ENCODE measurements at places on chromosomes 1 and 21.

DNA sequence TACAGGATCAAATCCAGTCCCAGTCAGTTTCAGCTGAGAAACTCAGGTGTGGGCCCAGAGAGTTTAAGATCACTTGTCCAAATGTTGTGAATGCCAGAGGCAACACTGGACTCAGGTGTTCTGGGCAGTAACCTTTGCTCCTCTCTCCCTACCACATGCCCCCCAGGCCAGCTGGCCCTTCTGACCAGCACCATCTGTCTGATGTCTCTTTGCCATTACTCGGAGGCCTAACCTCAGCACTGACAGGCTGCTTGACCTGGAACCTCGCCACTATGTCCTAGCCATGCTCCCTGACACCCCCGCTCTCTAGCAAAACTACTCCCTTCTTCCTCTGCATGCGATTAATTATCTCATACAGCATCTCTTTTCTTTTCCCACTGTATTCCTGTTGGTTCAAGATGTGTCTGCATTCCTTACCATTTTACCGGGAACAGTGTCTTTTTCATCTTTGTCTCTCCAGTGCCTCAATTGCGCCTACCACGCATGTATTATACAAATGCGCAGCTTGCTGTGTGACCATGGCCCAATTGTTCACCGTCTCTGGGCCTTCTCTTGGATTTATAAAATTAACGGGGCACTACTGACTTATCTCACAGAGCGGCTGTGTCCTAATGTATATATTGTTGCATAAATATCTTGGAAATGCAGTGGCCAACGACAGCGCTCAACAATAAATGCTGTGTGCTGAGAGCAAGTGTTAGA lies 159.5 kb upstream of the IRF2BP2 start:
- no peak for DNase-seq

GRCh38 chr1:1225238-1225845 lies 6.5 kb downstream of the SDF4 start:
- no peak for DNase-seq

DNA sequence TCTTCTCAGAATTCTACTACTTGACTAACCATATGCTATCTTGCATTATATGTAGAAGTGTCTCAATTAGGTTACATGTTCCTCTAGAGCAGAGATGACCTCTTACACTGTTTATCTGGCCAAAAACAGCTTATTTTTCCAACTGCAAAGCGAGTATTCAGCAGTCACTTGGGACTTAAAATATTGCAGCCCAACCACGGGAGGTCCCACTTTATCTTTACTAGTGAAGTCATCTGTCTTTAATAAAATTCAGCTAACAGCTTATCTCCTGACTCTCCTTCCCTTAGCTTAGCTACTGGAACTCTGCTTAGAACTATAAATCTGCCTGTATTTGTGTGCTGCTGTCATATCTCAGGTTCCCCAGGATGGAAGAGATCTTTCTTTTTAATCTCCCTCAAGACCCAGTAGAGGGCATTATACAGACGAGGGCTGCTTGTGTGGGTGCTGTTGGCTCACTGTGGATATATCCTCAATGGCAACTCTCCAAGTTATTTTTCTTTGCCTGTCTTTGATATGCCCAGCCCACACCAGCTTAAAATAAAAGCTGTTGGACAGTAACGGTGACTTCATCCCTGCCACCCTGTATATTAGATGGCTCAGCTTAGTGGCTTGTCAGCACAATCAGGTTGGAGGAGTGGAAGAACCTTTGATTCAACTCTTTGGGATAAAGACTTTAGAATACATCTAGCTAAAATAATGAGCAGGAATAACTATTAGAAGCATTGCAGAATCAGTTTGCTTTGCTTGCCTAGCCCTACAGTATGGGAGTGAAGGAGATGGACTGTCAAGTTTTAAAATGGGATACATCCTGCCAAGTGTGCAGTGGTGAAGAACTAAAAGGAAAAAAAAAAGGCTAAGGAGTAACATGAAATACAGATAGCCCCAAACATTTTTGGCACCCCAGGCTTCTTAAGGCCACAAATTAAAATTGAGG lies 9.6 kb downstream of the ENSA start:
- no peak for DNase-seq

DNA sequence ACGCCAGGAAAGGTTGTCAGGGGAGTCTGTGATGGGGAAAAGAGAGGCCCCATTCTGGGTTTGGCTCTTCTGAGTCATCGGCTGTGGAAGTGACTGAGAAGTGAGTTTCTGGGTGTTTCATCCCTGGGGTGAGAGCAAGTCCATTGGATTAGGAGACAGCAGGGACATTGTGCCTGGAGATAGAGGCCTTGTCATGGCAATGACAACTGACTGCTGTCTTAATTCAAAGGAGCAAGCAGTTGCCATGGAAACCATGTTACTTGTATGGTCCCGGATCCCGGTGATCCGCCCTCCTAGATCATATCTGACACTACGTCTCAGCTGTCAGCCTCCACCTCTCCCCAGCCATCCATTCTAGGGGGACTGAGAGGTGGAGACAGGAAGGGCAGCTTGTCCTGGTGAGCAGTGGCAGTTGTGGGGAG lies 34.4 kb downstream of the KIAA0040 start:
- DNase-seq, result no peak

- DNase-seq, result no peak
Measured at GRCh38 chr1:78668427-78668826, 18.8 kb downstream of the IFI44 start.

DNA sequence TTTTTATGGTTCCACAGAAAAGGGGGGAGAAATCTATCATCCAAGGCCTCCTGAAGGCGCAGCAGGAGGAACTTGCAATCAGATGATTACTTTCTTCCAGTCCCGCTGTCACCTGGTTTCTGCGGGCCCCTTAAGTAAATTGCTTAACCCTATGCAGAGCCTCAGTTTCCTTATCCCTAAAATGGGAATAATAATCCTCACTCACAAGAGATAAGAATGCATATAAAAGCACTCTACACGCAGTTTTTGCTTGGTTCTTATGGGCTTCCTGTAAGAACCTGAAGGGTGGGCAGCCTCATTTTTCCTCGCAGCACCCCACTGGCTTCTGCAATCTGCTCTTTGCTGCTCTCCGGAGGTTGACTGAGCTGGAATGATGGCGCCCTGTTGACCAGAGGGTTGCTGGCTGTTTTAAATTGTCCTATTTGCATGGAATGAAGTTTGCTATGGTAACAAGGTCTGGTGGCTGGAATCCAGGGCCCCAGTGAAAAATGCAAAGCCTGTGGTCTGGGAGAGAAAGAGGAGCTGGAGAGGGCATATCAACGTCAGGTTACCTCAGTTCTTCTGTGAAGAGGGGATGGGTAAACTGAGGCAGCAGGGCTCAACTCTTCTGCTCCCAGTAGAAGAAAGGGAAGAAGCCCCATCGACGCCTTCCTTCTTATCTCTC lies 1.0 kb upstream of the KAZN start:
- DNase-seq, result no peak

- DNase-seq, result no peak
Measured at GRCh38 chr21:41778930-41779600, 12.2 kb upstream of the RIPK4 start.

DNA sequence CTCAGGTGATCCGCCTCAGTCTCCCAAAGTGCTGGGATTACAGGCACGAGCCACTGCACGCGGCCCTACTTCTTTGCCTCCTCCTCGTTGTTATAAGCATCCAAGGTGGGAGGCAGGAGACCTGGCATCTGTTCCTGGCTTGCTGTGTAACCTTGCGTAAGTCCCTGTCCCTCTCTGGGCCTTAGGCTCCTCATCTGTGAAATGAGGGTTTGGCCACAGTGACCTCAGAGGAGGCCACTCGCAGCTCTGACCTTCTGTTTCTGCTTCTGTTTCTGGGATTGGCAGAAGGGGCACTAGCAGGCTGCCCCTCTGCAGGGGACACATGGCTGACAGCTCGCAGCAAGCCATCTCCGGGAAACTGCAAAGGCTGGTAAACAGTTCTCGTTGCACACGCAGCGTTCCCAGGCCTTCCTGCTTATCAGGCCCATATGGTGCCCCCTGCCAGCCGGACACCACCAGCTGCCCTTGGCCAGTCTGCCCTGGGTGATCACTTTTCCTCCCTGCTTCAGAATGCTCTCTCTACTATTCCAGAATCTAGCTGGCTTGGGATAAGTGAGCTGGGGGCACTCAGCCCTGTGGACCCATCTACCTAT lies 2.6 kb upstream of the LDLRAP1 start:
- DNase-seq, result no peak
